ENCODE measurements at places on chromosomes 16 and 17.

DNA sequence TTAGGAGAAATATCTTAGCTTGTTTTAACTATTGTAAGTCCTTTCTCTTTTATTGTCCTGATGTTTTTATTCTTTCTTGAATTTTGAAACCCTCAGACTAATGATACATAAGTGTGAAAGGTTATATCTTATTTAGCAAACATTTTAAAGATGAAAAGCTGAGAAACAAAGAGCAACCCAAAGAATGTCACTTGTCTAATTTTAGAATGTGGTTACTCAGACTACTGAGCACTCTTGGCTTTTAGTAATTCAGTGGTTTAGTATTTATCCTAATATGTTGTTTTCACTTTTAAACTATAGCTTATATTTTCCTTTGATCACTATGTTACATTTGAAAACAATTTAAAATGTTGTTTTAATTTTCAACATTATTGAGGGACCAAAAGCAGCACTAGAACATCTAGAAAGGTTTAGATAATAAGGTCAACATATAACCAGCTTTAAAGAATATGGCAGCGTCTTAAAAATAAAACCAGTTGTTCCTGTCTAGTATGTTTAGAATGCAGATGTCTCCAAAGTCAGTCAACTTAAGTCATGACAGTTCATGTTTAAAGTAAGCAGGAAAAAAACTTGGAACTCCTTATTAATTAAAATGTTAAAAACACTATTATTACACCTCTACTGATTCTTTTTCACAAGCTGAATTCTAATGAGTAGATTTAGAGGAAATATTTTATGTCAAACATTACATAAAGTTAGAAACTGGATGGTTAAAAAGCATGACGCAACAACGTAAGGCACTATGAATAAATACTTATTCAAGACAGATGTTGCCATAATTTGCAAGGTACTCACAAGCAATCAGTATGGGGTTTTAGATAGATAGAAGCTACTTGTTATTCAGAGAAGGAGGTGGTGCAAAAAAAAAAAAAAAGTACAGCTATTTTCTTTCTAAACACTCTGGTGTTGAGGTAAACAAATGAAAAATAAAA, 2.4 kb downstream of the MBTD1 start:
- no peak for DNase-seq

GRCh38 chr16:83554096-83554495, 253.7 kb upstream of the HSBP1 start:
- DNase-seq: no peak

DNA sequence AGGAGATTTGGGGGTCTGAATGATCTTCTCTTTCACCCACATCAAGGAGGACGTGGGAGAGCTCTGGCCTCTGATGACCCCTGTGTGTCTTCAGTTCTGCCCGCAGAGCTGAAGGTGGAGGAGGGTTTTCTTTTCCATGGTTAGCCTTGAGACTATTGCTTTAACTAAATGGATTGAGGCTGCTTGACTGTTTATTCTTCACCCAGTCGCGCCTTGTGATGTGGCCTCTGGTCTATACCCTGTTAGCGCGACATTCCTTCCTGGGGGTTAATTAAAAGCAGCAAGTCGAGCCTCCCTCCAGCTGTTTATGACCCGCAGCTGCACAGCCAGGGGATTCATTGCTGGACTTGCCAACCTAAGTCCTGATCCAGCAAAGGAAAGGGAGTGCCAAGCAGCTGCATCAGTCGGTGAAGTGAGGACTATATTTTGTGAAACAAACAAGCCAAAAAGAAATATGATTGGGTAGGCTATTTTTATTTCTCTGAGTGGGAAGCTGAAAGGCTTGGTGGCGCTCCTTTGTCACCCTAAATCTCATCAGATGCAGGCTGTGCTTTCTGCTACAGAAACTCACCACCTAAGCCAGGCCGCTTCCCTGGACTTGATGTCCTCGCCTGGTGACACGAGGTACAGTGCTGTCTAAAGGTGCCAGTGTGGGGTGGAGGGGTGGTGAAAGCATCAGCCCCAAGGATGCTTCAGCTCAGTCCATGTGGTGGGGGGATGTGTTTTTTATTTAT, 11.0 kb upstream of the SEC14L1 start:
- DNase-seq: peak; percentile 89

GRCh38 chr16:89700649-89701424, 668 bp downstream of the SPATA2L start:
- DNase-seq: peak; percentile 69

DNA sequence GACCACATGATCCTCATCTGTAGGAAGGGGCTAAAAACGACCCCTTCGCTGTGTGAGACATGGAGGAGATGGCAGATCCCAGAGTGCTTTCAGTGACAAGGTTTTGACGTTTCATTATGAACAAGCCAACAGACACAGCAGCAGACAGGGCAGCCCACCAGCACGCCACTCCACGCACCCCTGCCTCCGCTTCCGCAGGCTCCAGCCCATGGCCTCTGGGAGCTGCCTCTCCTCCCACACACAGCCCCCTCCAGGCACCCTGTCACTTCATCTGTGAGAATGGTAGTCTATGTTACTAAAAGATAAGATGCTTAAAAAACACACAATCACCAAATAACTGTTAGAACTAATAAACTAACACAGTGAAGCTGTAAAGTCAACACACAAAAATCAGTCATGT, 12.3 kb upstream of the ADCY7 start:
- DNase-seq: no peak

DNA sequence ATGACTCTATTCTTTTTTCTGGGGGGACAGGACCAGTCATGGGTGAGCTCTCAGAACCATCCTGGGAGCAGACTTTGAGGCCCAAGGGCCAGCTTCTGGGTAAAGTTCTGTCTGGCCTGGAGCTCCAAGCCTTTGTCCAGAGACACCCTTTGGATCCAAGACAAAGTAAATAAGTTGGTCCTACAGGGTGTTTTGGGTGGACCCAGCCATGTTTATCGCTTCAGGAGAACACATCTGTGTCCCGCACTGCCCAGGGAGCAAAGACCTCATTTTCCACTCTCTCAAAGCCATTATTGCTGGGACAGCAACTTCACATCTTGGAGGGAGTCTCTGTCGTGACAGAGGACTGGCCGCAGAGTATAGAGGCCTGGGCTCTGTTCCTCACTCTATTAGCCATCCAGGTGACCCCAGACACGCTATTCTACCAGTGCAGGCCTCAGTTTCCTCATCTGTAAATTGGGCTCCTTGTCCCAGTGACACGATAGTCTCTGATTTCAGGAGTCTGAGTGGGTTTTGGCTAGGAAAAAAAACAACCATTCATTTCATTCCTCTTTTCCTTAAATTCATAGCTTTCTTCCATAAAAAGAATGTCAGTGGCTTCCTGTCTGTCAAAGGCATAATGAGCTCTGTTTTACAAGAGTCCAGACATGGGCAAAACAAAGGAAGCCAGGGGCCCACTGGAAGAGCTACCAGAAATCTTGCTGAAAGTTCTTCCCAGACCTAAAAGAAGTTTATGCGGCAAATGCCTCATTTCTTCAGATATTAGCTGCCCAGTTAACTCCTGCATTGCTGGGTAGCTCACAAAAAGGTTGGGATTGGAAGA, 62.4 kb downstream of the PECAM1 start:
- DNase-seq: no peak

DNA sequence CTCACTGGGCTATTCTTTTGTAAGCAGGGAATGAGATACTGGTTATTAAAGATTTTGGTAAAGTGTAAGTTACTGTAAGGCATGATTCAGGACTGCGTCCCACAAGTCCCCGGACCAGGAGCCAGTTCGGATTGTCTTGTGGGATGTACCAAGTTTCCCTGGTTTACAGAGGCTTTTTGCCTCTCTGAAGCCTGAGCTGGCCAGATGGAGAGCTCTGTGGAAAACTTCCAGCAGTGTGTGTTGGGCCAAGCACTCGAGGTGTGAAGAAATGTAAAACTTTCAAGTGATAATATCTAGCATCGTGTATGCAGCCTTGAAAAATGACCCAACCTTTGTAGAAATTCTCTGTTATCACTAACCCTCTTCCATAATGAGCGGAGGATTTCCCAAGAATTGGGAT, 2.4 kb downstream of the EPN2 start:
- no peak for DNase-seq

DNA sequence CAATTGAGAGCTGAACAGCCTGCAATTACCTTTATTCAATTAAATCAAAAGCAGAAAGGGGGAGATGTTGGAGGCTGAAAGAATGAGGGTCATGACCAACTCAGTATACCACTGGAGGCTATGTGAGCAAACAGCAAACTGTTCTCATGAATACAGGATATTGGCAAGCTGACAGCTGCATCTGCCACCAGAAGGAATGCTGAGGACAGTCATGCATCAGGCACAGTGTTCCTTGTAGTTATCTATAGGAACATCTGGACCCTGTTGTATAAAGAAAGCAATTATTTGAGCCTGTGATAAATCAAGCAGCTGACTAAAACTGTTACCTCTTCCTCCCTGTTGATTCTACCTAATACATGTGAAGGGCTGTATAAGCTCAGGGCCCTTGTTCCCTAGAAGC, 2064.6 kb downstream of the TP53TG3F start:
- DNase-seq: no peak

DNA sequence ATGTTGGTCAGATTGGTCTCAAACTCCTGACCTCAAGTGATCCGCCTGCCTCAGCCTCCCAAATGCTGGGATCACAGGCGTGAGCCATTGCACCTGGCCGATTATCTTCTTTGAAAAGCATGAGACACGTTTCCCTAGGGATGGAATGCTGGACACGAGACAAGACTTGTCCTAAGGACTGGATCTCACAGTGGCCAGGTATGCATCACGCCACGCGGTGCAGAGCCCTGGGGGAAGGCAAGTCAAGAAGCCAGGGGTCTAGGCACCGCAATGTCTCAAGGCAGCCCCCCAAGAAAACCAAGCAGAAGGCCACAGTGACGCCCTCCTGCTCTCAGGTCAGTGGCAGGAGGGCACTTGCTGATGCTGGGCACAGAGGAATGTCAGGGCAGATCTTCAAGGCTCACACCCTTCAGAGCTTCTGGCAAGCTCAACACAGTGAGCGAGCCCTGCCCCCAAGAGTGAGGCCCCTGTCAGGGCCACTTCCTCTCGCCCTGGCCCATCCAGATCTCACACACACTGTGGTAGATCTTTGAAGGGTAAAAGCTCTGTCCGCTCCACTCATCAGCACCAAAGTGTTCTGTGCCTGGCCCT, 134.7 kb downstream of the ZNF778 start:
- DNase-seq: no peak

GRCh38 chr16:58931436-58931835, 197.3 kb upstream of the GOT2 start:
- no peak for DNase-seq

- DNase-seq: peak; percentile 69
Observed at GRCh38 chr17:8994319-8994718, 27.0 kb upstream of the NTN1 start.

DNA sequence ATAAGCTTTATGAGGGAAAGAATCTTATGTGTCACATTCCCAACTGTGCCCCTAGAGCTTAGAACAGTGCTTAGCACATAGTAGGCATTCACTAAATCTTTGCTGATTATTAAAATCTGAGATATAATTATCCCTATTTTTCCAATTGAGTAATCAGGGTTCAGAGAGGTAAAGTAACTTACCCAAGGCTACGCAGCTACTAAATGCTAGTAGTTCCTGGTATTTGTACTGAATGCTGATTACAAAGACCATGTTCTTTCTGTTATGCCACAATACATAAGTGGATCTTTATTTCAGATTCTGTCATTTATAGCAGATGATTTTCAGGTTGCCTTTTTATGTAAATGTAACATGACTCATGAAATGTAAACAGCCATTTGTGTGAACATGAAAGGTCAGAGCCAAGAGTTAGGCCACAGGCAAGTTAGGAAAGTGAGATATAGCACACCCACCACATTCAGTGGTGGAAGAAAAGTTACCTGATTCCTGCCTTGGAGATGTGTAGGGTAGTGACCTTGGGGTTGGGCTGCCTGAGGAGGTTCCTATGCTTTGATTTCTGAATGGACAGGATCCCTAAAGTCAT, 77.2 kb downstream of the FTO start:
- DNase-seq: no peak

- DNase-seq: no peak
Observed at GRCh38 chr16:89555780-89556179, 4.7 kb upstream of the RPL13 start.

DNA sequence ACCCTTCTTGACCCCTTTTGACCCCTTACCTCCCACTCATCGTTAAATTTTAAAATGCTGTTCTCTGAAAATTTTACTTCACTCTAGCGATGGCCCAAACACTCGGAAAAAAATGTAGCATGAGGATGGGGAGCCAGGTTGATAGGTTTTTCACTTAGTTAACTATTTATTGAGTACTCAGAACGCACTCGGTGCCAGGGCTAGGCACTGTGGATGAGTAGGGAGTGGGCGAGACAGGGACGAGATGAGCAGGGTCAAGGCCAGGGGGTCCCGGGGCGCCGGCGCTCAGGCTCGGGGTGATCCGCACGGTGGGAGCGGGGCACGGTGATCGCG, 392 bp downstream of the ZSCAN32 start:
- DNase-seq: no peak

DNA sequence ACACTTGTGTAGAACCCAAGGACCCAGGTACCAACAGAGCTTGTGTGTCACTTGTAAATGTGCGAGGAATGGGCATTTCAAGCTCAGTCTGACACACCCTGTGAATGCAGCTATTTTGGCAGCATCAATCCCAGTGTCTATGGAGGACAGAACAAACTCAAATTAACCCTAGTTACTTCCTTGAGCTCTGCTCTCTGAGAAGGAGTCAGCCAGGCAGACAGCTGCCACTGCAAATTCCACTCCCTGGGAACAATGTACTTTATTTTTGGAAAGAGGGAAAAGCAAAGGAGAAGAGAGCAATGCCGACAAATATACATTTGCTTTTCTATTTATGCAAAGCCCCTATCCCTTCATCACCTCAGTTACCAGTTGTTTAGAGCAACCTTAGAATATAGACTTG, 48.4 kb upstream of the NOG start:
- no peak for DNase-seq

DNA sequence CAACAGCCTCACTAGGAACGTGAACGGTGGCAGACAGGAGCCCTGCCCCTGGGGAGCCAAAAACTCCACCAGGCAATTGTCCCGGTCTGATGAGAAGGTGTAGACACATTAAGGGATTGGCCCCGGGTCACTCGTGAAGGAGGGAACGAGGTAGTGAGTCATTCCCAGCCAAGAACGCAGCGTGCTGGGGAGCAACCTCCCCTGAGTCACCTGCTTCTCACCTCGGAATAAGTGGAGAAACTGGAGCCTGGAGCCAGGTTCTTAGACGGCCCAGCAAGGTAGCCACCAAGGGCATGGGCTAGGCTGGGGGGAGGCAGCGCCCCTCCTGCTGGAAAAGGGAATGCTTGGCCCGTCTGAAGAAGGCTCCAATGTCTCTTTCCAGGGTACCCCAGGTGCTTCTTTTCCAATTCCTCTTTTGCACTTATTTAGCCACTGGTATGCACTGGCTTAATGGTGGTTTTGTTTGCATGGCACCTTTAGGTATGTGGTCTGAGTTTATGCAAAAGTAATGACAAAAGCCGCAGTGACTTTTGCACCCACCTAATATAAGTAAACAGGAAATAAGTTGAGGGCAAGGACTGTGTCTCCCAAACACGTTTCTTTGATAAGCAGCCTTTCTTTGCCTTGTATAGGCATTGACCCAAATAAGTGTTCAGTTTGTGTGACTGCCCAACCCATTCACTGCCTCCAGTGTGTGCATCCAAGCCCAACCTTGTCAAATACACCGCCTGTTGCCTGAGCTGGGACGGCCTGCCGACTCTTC, 1.8 kb upstream of the HELZ start:
- peak; percentile 8 for DNase-seq

- no peak for DNase-seq
Observed at GRCh38 chr16:65838001-65838400, 528.5 kb upstream of the CDH5 start.

- no peak for DNase-seq
Observed at GRCh38 chr17:39187152-39187830, 10.2 kb downstream of the CACNB1 start.

GRCh38 chr17:7688808-7689316, 585 bp downstream of the WRAP53 start:
- no peak for DNase-seq

GRCh38 chr16:51049276-51049675, 101.8 kb downstream of the SALL1 start:
- DNase-seq: no peak
